ENCODE measurements at places on chromosomes 2 and 18.

DNA sequence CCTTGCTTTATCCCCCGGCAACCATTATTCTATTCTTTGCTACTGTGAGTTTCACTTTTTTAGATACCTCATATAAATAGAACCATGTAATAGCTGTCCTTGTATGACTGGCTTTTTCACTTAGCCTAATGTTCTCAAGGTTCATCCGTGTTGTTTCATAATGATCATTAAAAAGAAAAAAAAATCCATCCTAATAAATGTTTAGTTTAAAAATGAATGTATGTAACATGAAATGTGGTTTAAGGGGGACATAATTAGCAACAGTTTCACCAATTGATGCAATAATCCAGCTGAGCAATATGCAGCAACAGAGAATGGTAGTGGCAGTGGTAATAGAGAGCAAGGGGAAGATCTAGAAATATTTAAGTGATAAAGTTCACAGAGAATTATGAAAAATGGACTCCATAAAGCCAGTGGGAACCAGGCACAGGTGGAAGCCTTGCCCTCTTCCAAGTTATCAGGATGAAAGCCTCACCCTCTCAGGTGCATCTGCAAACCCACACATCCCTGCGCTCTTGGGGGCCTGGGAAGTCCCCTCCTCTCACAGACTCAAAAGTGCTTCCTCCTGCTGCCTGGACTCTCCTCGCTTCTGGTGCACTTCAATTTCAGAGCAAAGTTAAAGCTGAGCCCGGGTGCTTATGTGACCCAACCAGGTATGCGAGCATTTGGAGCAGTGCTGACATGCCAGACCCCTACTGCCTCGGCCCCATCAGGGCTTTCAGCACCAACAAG is 1403.3 kb upstream of the SLC39A10 start:
- no peak for DNase-seq

DNA sequence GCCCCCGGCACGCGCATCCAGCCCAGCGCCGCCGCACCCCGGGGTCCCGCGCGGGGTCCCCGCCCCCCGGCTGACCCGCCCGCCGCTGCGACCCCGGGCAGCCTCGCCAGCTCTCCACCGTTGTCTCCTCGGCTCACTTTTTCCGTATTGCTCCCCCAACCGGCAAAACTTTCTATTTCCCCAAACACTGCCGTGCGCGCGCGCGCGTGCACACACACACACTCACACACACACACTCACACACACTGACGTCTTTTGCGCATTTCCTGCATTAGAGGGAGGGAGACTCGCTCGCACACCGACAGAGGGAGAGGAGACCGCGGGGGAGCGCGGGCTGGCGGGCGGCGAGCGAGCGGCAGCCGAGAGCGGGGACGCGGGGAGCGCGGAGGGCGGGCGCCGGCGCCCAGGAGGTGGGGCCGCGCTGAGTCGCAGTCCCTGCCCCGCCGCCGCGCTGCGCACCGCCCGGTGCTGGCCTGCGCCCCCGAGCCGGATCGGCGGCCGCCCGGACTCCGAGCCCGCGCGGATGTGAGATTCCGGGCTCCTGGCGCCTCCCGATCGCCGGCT is 542 bp upstream of the PRKCE start:
- DNase-seq, result peak; percentile 71

GRCh38 chr2:147600223-147600622 is 244.6 kb upstream of the ACVR2A start:
- no peak for DNase-seq

DNA sequence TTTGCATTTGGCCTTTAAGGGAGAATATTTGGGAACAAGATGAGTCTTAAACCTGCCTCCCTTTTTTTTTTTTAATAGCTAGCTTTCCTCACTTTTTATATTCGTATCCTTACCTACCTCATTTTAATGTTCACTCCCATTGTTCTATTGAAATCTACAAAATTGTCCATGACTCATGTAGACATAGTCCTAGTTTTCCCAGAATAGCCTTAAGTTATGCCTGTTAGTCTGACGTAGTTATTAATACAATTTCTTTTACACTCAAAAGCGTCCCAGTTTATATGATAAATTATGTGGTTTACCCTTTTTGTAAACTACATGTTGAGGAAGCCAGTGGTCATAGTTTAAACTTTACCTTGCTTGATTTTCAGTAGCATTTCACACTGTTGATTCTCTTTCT is 73.4 kb downstream of the UBR3 start:
- no peak for DNase-seq

DNA sequence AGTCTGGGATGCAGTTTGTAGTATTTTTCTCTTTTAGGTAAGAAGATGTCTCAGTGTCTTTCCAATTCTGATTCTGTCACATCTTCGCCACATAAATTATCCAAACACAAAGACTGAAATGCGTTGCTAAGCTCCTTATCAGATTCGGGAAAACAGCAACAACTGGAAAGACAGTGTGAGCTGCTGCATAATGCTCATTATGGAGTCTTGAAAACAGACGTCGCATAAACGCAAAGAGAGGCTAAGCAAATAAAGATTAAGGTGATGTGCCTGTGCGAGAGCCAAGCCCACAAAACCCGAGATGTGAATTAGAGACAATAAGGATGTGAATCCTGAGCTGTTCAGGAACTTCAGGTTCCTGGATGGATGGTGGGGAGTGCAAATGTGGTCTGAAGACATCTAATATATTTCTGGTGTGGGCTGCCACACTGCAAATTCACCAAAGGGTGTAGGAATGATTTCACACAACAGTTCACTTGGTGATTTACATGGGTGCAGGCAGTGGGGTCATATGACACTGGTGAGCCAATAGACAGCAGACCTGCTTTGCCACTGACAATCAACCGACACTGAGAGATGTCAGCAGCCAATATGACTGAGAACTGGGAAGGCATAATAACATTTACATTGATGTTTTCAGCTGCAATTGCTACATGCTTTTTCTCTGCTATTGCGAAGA is 195.8 kb downstream of the MTX2 start:
- DNase-seq, result peak; percentile 96

GRCh38 chr2:37291680-37292079 is 33.0 kb downstream of the PRKD3 start:
- DNase-seq, result no peak

GRCh38 chr2:77192811-77193289 is 329.3 kb downstream of the LRRTM4 start:
- DNase-seq, result no peak

GRCh38 chr2:217035967-217036366 is 176.1 kb upstream of the TNP1 start:
- no peak for DNase-seq

GRCh38 chr2:80396276-80396675 is 91.7 kb upstream of the LRRTM1 start:
- no peak for DNase-seq

DNA sequence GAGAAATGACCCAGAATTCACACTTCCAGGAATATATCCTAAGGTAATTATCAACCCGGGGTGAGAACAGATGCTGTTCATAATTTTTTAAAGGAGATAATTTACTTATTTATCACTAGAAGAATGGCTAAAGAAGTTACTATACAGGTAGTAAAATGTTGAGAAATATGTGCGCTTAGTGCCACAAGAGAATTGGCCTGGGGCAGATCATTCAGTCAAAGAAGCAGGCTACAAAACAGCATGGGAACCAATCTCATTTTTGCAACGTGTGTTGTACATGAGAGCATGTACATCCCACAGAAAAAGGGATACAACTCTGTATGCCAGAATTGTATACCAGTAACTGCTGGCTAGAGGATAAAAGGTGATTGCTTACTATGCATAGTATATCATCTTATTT is 75.2 kb downstream of the VIT start:
- no peak for DNase-seq

GRCh38 chr2:189698020-189698887 is 23.8 kb downstream of the ANKAR start:
- DNase-seq, result peak; percentile 52

DNA sequence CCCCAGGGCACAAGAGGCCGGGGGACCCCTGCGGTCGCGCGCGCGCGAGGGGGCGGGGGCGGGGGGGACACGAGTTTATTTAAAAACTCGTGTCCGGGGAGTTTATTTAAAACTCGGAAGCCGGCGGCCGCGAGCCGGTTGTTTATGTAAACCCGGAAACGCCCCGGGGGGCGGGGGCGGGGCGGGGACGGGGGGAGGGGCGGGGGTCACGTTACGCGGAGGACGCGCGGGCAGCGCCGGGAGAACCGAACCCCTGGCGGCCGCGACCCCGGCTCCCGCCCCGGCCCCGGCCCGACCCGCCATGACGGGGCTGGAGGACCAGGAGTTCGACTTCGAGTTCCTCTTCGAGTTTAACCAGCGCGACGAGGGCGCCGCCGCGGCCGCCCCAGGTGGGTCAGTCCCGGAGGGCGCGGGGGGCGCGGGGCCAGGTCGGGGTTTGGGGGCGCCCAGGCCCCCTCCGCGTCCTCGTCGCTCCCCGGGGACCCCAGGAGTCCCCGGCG is 4.4 kb downstream of the NFATC1 start:
- no peak for DNase-seq

DNA sequence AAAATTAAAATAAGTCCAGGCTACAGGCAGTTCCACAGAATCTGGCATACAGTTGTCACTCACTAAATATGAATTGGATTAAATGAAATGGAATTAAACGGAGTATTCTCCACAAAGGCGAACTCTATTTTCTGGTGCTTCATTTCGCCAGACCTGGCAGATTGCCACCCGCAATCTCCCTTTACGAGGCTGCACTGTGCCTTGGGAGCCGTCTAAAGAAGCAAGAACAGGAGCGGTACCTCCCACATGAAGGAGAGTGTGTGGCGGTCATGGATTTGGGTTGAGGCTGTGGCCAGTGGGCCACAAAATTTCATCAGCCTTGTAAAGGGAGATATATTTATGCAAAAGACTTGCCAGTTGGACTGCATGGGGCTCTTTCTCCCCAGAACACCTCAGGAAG is 151.0 kb downstream of the OSR1 start:
- DNase-seq, result no peak

DNA sequence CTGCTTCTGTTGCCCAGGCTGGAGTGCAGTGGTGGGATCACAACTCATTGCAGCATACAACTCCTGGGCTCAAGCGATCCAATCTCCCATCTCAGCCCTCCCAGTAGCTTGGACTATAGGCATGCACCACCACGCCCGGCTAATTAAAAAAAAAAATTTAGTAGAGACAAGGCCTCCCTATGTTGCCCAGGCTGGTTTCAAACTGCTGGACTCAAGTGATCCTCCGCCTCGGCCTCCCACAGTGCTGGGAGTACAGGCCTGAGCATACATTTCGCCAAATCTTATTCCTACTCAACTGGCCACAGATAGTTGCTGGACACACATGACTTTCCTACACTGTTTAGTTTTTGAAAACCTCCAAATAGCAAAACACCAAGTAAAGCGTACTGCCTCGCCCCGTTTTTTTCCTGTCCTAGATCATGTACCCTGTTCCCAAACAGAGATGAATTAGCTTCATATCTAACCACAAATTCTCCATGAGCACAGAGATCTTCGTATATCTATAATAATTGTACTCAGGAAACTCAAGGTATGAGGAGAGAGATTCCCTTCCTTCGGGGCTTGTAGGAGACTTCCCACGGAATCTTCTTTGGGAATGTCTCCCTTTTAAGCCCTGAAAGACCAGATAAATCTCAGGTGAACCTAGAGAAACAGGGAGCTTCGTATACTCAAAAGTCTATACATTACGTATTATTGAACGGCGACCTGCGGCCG is 598 bp upstream of the C2orf69 start:
- DNase-seq, result no peak

GRCh38 chr2:74741629-74742028 is 87.6 kb downstream of the SEMA4F start:
- DNase-seq, result peak; percentile 97

GRCh38 chr2:176656776-176657140 is 387.5 kb downstream of the MTX2 start:
- DNase-seq, result no peak

Measured in NCI-H82 (cell line).